ENCODE measurements at places on chromosomes 5 and 9.

DNA sequence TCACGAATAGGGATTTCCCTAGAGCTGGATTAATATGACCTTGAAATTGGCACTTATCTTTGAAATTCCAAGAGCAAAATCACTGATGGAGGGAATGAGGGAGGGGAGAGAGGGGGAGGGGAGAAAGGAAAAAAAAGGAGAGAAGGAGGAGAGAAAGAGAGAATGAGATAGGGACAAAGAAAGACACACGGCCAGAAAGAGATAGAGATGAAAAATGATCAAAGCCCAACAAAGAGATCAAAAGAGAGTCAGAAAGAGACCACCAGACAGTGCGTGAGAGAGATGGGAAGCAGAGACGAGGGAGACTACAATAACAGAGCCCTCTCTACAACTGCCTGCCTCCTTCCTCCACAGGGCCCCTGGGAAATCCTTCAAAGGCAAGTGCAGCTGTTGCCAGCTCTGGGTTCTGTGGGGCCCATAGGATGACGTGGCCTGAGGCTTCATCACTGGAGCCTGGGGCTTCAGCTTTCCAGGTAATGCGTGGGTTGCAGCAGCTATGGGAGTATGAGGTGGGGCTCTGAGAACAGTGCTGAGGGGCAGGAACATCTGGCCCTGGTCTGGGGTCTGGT is 58.3 kb upstream of the SHB start:
- DNase-seq: no peak

DNA sequence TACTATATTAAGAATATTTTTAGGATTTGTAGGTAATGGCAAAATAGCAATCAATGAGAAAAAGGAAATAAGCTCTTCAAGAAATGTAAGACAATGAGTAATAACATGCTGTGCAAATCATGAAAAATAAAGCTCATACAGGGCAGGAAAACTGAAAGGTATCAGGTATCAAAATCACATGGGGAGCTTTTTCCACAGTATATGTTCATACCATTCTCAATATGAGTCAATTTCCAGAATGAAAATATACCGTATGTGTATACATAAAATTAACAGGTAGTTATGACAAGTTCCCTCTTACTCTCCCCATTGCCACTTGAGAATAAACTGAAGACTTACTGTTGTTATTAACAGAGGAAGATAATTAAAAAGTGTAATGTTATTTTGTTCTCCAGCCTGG is 35.9 kb downstream of the EFCAB9 start:
- DNase-seq: no peak

DNA sequence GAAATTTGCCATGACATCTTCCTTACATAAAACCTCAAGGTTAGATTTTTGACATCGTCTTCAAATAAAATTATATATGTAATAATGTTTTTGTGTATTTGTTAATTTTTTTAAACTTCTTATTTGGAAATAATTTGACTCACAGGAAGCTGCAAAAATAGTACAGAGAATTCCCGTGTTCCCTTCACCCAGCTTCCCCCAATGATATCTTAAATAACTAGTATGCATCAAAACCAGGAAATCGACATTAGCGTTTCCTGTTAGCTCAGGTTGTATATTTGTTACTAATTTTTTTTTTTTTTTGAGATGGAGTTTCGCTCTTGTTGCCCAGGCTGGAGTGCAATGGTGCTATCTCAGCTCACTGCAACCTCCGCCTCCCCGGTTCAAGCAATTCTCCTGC is 86.3 kb upstream of the SPRY4 start:
- DNase-seq: no peak

DNA sequence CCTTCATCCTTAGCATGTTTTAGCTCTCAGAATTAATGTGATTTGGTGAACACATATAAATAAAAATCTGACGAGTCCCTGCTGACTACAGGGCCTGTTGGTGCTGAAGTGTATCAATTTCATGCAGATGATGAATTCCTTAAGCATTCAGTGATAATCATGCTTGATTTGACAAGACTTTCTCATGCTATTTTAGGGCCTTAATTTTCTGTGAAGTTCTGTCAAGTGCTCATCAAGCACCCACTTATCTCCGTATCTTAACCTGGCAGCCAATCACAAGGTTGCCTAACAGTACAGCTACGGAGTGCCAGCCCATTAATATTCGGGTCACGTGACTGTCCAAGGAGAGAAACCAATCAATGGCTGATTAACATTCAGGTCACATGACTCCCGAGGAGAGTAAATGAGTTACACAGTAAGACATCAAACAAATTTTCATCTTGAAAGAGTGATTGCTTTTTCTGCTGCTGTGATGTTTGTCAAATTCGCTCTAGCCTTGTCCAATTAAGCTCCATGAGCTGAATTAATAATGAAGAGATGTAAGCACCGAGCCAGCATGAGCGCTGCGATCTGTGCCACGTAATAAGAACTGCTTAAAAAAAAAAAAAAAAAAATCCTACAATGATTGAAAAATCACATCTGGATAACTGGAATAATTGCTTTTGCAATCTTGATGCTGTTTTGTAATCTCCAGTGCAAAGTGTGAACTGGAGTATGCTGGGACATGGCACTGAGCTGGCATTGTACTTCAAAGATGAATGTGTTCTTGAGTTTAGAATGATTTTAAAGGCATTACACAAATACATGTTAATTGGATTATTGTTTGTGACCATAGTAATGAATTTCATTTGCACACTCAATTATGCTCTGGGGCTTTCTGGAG is 104.3 kb upstream of the SPATA31D4 start:
- DNase-seq: no peak

- peak; percentile 80 for DNase-seq
These were observed 696 bp downstream of the ZFP62 start for GRCh38 chr5:180860273-180860886.

GRCh38 chr5:102799017-102799416 is 43.9 kb downstream of the PAM start:
- no peak for DNase-seq

GRCh38 chr9:129497813-129498450 is 123.0 kb downstream of the C9orf50 start:
- no peak for DNase-seq

DNA sequence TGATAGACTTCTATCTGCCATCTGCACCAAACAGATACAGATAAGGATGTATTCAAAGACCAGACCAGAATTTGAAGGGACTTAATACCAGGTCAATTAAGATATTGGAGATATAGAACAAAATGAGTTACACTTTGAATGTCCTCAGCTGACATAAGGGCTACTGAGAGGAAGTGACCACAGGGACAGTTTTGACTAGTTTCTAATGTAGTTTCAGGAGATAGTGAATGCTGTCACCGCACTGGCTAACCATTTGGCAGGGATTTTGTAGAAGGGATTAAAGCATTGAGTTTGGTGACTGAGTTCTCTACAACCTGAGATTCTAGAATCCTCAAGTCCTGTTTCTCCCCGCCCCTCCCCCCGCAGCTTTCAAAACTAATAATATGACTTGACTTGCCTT is 22.7 kb downstream of the CCNH start:
- no peak for DNase-seq

DNA sequence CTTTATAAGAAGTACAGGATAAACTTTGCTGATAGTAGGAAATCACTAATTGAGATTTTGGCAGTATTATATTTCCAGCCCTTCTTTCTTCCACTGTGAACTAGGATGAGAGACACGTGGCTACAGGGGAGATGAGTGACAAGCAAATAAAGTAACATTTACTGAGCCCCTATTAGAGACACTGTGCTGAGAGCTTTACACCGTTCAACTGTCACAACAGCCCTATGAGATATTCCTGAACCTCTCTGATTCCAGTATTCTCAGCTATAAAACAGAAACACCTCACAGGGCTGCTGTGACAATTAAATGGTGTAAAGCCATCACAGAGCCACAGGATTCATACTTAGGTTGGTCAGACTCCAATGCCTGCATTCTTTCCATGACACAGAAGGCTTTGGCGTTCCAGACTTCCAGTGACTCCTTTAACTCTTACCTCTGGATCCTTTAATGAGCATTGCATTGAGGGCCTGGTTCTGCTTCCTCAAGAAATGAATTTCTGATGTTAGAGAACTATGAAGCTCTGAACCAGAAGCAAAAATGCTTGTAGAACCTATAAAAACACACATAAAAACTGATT is 169.0 kb downstream of the CDK5RAP2 start:
- no peak for DNase-seq

DNA sequence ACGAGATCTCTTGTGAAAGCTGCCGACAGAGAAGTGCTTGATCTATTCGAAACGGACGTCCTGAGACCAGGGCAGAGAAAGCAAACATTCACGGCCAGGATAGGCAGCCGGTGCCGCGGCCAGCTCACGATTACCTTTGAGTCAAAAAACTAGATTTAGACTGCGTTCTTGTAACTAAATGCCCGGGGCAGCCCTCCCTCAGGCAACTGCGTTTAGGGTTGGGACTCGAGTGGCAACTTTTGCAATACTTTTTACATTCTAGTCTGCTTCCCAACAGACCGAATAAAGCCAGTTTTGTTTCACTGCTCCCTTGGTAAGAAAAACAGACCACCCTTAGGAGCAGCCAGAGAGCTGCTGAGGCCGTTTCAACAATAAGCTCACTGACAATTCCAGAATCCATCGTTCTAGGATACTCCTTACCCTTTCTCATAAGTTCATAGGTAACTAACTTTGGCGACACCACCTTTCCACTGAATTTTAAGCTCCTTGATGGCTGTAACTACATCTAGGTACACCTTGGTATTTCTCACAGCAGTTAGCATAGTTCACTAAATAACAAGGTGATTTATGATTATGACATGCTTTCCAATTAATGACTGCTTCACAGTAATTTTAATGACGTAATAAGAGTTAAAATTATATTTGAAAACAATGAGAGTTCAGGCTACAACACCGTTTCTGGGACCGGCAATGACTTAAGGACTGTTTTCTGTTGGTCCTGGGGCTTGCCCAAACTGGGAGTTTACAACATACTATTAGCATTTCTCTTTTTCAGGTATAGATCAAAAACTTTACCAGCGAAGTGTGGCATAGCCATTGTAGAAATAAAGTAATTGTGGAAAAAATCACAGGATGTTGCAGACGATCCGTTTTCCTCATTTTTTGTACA is 899 bp upstream of the RAPGEF6 start:
- peak; percentile 45 for DNase-seq

DNA sequence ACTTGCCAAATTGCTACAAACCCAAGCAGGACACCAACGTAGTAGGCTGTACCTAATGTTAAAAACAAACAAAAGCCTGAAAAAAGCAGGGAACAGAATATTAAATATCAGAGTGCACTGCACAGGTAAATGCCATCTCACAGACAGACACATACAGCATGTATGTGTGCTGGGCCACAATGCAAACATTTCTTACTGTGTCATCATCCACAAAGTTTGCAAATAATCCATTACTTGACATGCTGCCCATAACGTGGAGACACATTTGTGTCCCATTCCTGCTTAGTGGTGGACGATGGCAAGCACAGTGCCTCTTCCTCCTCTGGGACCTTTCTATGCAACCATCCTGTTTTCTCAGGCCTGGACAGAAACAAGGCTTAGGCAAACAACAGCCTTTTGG is 44.7 kb downstream of the GOLM1 start:
- DNase-seq: no peak

DNA sequence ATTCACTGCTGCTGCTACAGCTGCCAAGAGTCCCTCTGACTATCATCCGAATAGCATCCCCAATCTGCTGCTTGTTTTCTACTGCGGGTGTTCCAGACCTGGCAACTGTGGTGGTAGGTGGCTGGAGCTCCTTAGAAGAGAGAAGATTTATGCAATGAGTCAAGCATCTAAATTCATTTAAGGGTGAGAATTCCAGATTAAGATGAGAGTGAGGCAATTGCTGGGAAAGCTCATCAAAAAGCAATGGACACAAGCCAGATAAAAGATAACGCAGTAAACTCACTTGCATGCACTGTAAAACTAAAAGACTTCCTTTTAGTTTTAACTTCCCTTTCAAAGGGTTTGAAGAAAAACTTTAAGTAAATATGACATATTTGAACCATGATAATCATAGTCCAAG is 3.9 kb downstream of the PLK2 start:
- DNase-seq: no peak

GRCh38 chr5:95863383-95863757 is 40.8 kb upstream of the GLRX start:
- DNase-seq: no peak

GRCh38 chr5:140996060-140996459 is 29.8 kb downstream of the PCDHAC2 start:
- no peak for DNase-seq

DNA sequence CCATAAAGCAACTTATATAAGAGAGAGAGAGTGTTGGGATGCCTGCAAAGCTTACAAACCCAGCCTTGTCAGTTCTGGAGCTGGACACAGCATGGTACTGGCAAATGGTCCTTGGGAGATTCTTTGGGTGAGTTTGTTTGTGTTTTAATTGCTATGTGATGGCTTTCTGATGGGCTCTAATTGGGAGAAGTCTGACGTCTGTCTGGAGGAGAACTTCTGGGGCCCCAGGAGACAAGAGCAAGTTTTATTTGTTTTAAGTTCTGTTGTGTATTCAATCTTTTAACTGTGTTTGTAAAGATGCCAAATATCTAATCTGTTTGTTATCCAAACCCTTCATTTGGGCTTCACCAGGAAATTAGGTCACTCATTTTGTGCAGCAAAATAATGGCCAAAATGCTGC is 50.3 kb upstream of the AFAP1L1 start:
- DNase-seq: no peak

DNA sequence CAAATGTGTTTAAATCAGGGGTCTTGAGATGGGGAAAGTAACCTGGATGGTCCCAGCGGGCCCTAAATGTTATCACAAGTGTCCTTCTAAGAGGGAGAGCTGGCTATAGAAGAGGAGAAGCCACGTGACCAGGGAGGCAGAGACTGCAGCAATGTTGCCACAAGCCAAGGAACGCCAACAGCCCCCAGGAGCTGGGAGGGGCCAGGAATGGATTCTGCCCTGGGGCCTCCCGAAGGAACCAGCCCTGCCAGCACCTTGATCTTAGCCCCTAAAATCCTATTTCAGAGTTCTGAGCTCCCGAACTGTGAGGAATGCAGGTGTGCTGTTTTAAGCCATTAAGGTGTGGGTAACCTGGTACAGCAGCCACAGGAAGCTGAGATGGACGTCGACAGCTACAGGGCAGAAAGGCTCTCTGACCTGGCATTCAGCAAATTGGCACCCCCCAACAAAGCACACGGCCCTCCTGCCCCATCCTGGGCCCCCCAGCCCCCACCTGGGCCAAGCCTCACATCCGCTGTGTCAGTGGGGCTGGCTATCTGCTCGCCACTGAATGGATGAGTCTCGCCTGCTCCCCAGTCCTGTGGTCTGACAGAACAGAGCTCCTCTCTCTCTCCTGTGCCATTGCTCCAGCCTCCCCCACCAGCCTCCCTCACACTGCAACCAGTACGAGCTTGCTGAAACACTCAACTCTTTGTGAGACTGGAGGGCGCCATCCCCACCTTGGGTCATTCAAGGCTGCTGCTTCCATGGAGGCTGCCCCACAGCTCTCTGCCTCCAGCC is 78.8 kb downstream of the ADAMTS2 start:
- no peak for DNase-seq

GRCh38 chr5:157390551-157391297 is 69.3 kb upstream of the NIPAL4 start:
- peak; percentile 43 for DNase-seq

- no peak for DNase-seq
These were observed 86.3 kb downstream of the PRR16 start for GRCh38 chr5:120550358-120550757.

Data from CD4-positive, alpha-beta memory T cell (primary cell).